ENCODE measurements at places on chromosomes 11 and 22. TPM values are rescaled to one million over a fixed set of nuclear protein-coding genes. Genes with fewer than 3 reads are reported as not detected.

GRCh38 chr22:42277232-42277753, 6.8 kb upstream of the TCF20 start:
- DNase-seq: no peak

DNA sequence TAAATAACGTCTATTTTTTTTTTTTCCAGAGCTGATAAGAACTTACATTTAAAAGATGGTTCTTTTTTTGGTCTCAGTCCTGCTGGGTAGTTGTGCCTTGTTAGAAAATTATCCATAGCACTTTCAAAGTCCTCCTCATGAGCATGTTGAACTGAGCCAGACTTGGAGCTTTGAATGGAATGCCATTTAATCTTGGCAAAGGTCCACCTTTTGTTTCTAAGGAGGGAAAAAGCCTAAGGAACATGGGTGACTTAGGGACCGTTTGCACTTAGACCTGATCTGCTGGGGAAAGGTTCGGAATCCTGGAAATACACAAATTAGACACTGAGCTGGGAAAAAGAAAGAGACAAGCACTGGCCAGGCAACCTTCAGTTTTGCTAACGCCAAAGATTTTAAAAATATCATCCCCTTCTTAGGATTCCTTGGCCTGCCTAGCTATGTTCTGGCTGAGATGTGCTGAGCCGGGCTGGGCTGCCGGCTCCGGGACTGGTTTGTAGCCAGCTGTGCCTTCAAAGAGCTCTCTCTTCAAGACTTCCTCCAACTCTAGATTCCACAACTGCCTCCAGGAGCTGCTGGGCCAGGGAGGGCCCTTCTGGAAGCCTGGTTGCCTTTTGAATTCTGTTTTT, 67.4 kb downstream of the ENDOD1 start:
- DNase-seq: no peak

Gene TTLL1
- 4.5 TPM for total RNA-seq

GRCh38 chr11:74278721-74279161, 32.7 kb downstream of the P4HA3 start:
- DNase-seq: no peak

- peak; percentile 46 for DNase-seq
These were observed 1.4 kb downstream of the SGSM1 start for GRCh38 chr22:24807284-24807950.

DNA sequence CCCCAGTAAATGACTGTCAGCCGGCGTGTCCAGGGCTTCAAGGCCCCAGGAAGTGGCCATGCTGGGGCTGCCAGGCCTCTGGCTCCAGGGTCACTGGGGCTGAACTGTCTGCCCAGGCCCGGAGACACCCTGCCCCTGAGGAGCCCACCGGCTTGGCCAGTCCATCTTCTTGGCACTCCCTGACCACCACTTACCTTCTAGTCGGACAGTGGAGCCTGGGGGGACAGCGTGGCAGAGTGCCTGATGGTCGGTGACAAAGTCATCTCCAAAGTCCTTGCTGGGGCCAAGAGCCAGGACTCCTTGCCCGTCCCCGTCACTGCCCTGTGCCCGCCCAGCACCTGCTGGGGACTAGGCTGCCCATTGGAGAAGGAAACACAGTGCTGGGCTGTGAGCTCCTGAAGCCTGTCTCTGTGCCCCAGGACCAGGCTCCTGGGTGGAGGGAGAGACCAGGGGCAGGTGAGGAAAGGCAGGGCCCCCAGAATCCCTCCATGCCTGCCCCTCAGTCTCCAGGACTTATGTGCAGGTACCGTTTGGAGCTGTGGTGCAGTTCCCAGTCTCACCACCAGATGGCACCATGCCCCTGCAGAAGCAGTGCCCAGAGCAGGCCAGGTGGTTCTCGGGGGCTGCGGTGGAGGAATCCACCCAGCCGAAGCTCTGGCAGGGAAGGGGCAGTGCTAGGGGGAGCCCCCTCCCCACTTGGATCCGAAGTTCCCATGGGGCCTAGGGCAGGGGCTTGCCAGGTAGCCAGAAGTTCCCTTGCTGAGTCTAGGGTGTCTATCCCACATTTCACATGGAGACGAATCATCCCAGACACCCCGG, 6.0 kb upstream of the CCDC188 start:
- peak; percentile 71 for DNase-seq

GRCh38 chr11:73269459-73270015, 2.6 kb upstream of the P2RY6 start:
- no peak for DNase-seq

DNA sequence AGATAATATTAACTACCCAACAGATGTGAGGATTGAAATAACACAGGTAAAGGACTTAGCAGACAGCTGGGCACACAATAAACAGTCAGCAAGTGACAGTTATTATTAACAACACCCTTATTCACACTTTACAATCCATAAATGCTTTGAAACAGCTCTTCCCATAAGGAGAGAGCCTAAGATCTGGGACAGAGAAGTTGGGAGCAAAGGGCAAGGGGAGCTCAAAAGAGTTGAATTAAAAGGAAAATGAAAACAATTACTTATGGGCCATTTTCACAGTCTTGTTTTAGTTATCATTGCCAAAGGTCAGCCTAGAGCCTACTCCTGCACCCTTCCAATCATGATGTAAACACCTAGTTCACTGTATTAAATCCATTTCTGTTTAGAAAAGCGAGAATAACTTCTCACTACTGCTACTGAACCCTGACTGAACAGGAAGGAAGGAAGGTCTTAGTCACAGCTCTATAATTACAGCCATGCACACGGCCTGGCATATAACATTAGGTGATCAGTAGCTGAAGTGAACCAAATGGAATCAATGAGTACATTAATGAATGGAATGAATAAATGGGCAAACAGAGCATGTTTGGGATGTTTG, 111.3 kb downstream of the PLEKHA7 start:
- DNase-seq: no peak

DNA sequence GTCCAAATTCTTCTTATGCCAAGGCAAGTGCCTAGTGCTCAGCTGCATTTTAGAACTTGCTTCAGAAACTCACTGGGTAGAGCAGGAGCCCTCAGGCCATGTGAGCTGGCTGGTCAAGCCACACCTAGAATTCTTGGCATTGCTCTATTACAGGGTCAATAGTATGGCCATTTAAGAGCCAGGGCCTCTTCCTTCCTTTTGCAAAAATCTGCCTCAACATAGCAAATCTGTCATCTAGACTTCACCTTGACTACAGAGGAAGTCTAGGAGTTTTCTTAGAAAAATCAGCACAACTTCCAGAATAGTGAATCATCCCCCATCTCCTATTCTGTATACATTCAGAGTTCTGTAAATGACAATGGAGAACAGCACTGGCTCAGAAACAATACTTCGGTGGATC, 112.0 kb upstream of the TTC12 start:
- DNase-seq: no peak

- no peak for DNase-seq
These were observed 637.0 kb downstream of the OPCML start for GRCh38 chr11:132895340-132895739.

DNA sequence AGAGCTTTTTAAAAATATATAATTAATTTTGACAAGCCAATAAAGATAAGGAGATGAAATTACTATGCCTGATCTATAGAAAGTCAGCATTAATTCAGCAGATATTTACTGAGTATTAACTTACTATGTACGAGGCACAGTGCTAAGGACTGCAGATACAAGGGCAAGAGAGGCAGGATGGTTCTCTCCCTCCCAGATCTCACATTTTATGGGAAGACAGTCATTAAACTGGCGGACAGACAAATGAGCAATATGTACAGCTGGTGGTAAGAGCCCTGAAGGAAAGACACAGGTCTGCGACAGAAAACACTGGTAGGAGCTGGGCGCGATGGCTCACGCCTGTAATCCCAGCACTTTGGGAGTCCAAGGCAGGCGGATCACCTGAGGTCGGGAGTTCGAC, 36.8 kb downstream of the MCHR1 start:
- no peak for DNase-seq

Gene ADORA2A
- total RNA-seq: 0.85 TPM

DNA sequence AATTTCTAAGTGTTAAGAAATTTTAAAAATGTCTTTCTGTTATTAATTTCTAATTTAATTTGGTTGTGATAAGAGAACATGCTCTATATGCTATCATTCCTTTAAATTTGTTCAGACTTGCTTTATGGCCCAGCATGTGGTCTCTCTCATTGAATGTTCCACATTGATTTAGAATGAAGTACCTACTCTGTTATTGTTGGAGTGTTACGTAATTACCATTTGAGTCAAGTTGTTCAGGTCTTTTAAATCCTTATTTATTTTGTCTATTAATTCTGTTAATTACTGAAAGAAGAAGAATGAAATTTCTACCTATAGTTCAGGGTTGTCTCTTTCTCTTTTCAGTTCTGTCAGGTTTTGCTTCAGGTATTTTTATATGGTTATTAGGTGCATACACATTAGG, 57.0 kb downstream of the PRMT3 start:
- no peak for DNase-seq

- no peak for DNase-seq
These were observed 56.2 kb downstream of the RASSF10 start for GRCh38 chr11:13065200-13065787.

DNA sequence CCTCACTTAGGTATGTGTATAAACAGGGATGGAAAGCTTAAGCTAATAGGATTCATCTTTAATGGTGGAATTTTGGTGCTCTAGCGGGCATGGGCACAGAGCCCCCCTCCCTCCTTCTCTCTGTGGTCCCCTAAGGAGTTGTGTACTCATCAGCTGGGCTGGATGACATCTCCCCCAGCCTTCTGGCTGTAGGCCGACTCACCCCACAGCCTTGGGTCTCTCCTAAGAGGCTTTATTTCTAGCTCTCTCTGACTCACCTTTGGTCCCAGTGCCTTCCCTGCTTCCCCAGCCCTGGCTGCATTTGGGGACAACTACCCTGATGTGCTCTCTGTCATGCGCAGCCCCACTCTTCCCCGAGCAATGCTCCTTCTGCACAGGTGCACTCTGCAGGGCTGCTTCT, 26.9 kb downstream of the SLC6A5 start:
- no peak for DNase-seq

Gene CTSW
- 0.72 TPM for total RNA-seq

DNA sequence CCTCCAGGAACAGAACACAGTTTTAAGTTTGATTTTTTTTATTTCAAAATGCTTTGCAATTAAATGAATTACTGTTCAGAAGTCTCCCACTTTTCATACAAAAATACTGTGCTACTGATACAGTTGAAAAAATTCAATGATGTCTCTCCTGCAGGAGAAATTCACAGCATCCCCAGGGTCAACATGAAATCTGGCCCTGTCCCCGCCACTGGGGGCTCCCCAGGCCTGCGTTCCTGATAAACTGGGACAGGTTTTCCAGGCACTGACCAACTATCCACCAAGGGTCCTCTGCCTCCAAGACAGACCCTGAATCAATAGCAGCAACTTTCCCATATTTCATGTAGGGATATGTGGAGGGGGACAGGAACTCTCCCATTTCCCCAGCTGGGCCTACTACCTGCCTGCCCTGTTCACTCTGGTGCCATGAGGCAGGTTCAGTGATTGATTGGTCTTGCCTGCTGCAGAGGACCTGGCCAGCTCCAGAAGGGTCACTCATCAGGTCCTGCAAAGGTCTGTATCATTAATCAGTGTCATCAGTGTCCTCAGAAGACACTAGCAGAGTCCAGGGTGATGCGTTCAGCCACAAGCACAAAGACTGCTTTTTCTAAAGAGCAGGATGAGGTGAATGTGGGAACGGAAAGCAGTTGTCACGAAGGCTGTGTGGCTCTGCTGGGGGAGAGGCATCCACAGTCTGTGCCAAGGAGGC, 43.4 kb downstream of the PISD start:
- no peak for DNase-seq

DNA sequence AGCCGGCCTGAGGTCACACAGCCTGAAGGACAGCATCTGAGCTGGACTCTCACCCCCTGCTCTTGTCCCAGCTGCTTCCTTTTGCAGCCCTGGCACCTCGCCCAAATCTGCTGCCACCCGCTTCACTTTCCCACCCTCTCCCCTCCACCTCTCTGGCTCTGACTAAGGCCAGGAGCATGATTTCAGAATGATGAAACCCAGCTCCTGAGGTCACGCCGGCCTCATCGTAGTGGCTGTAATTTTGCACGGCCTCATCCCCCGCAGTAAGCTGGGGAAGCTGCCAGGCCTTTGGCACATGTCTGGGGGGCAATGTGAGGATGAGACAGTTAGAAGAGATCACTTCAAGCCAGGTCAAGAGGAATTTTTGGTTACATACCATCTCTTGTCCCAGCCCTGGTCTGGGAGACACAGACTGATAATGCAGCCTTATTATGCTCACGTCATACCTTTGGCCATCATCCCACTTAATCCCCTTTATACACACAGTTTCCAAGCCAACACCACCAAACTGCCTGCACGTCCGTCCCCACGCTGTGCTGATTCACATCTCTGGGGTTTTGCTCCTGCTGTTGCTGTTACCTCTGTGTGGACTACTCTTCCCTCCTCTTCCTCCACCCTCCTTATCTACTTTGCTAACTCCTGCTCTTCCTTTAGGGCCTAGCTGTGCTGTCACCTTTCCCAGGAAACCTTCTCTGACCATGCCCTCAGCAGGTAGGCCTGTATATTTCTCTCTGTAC, 58.1 kb downstream of the CHRDL2 start:
- peak; percentile 68 for DNase-seq

- no peak for DNase-seq
These were observed 119.7 kb downstream of the KIRREL3 start for GRCh38 chr11:126880872-126881271.

DNA sequence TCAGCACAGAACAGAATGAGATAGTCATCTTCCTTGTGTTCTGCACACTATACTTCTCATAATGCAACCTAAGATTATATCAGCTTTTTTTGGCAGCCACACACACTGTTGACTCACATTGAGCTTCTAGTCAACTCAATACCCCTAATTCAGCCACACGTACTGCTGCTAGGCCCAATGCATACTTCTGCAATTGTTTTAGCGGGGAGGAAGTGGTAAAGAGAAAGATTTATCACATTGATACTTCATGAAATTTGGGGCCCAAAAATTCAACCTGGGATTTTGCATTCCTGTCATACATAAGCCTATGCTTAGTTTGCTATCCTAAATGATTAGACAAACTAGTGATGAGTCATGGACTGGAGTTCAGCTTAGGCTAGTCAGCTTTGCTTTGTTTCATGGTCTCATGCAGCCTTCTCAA, 8.6 kb upstream of the UPB1 start:
- no peak for DNase-seq

GRCh38 chr11:30499940-30500339, 86.2 kb downstream of the MPPED2 start:
- DNase-seq: no peak
